ENCODE measurements at places on chromosomes 16 and 17.

- DNase-seq = no peak
These were observed 862 bp upstream of the GDE1 start for GRCh38 chr16:19522760-19523159.

DNA sequence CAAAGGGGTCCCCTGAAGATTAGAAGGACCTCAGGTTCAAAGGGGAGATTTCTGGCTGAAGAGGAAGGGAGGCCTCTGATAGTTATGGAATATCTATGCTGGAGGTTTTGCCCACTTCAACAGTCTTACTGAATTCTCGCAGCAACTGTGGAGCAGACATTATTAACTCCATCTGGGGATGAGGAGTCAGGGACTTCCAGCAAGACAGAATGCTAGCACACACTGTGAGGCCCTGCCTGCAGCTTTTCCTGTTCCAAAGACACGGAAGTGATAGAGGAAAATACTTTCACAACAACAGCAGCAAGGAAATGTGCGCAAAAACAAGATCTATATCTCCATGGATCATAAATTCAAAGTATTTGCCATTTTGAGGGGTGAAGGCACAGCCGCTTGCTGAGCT lies 72.8 kb downstream of the RPH3AL start:
- DNase-seq = no peak

DNA sequence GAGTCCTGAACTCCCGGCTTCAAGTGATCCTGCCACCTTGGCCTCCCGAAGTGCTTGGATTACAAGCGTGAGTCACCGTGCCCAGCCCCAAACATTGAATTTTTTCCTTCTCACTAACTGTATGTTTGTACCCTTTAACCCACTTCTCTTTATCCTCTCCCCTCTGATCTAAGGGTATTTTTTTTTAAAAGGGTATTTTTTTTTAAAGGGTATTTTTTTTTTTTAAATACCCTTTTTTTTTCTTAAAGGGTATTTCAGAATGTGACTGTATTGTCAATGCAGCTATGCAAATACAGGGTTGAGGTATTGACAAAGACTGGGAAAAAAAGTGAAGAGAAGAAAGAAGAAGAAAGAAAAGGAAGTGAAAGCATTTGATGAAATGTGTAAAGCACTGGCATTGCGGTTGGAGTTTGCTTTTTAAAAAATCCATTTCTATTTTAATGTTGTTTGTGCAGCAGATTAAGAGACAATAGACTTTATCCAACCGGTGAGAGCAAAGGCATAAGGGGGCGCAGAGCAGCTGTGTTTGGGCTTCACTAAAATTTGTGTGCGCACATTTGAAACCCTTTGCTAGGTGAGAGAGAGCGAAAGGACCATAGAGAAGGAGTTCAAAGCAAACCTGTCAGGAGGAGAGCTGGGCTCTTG lies 42.4 kb downstream of the SYT17 start:
- DNase-seq = no peak

GRCh38 chr17:17275971-17276370 lies 5.1 kb downstream of the COPS3 start:
- DNase-seq = no peak

- peak; percentile 76 for DNase-seq
These were observed 63.5 kb upstream of the PVALEF start for GRCh38 chr17:81101614-81102306.

DNA sequence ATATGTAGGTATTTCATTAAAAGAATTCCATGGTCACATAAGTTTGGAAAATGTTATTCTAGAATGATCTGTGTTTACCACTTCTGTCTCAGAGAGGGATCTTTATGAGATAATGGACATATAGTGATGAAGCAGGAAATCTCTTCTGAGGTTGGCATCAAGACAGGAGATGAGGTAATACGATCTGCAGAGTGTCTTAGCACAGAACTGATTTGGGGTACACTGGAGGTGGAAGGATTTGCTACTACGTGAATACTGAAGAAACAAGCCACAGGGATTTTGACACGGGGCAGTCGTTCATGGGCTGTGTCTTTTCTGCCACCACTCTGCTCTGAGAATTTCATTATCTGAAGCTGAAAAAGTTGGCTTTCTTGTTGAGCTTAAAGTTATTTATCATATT lies 5.5 kb downstream of the CBFB start:
- DNase-seq = no peak

DNA sequence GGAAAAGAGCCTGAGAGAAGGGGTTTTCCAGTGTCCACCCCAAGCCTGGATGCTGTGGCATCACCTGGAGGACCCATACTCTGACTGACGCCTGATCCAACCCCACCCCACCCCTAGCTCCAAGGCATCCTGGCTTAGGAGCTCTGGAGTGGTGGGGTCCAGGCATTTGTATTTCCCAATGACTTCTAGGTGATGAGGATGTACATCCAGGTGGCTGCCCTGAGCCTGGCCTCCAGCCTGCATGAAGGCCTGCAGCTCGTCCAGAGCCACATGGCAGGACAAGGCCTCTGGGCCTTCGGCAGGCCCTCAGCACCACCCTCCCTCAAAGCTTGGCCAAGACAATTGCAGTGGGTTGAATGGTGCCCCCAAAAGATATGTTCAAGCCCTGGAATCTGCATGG lies 347.5 kb downstream of the C16orf95 start:
- DNase-seq = no peak

- no peak for DNase-seq
These were observed 32.9 kb downstream of the BAHCC1 start for GRCh38 chr17:81428121-81428515.

DNA sequence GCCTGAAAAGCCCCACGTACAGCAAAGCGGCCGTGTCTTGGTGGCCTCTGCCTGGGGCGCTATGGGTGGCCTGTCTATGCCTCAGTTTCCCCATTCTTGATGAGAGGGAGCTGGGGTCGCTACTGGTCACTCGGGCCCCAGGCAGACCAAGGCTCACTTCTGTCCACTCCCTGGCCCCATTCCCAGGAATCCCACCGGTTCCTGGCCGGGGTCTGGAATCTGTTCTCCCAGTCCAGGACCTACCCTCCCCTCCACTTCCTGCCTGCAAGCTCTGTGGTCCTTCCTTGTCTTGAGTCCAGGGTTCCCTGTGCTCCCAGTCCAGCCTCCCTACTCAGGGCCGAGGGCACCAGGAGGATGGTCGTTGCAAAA lies 24.5 kb downstream of the METRNL start:
- no peak for DNase-seq

GRCh38 chr17:39617446-39618245 lies 9.1 kb upstream of the PPP1R1B start:
- peak; percentile 20 for DNase-seq

- DNase-seq = no peak
These were observed 24.7 kb downstream of the CALB2 start for GRCh38 chr16:71383054-71383773.

- DNase-seq = no peak
These were observed 35.5 kb downstream of the C16orf78 start for GRCh38 chr16:49409121-49409520.

GRCh38 chr17:77688369-77688768 lies 270.1 kb upstream of the TNRC6C start:
- DNase-seq = no peak

- DNase-seq = no peak
These were observed 25.8 kb downstream of the LLGL2 start for GRCh38 chr17:75551266-75551665.

GRCh38 chr16:31179219-31179746 lies 656 bp upstream of the FUS start:
- DNase-seq = no peak

- no peak for DNase-seq
These were observed 11.1 kb downstream of the BAHCC1 start for GRCh38 chr17:81406117-81406953.
